ENCODE measurements at places on chromosomes 11 and 22.
A peak's percentile ranks its signal among the peaks of the same experiment; 100 is the strongest.

DNA sequence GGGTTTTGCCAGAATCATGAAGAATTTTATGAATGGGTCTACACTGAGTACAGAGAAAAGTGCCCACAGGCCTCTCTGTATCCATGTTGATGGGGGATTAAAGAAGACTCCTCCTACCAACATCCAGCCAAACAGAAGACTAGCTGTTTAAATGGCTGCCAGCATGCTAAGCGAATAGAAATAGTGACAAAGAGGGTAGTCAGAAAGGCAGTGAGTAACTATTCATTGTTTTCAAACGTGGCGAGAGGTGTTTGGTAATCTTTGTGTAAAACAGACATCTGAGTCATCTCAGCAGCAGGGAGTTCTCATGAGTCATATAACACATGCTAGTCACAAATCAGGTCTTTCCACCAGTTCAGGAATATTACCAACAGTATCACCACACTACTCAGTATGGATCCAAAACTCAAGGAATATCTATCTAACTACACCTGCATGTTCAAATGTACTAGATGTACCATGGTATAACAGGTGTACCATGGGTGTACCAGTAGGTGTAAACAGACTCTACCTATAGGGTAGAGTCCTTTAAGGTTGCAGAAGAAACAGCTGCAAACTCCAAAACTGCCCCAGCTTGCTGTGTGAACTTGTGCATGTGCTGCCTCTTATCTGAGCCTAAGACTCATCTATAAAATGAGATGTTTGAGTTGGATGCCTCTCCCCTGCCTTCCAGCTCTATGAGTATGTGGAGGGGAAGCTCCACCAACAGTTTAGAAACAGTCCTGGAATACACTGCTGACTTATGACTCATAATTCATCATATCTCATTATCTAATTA lies 82.0 kb downstream of the SLC1A2 start:
- DNase-seq, result no peak

DNA sequence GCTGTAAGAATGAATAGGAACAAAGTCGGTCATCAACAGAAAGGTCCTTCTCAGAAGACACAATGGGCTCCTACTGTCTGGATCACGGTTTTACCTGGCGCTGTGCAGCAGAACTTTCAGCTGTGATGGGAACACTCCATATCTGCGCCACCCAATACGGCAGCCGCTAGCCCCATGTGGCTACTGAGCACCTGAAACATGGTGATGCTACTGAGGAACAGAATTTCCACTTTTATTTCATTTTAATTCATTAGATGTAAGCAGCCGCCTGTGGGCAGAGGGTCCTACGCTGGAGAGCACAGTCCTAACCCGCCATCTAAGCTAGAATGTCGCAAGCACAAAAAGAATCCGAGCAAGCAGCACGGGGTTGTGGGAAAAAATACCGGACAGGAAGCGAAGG lies 2.7 kb downstream of the SULT4A1 start:
- DNase-seq, result no peak

GRCh38 chr11:10333490-10333889 lies 28.6 kb downstream of the ADM start:
- DNase-seq, result no peak

GRCh38 chr11:94766713-94767206 lies 1.4 kb upstream of the AMOTL1 start:
- no peak for DNase-seq

GRCh38 chr11:86015699-86016098 lies 53.2 kb downstream of the PICALM start:
- DNase-seq, result no peak

DNA sequence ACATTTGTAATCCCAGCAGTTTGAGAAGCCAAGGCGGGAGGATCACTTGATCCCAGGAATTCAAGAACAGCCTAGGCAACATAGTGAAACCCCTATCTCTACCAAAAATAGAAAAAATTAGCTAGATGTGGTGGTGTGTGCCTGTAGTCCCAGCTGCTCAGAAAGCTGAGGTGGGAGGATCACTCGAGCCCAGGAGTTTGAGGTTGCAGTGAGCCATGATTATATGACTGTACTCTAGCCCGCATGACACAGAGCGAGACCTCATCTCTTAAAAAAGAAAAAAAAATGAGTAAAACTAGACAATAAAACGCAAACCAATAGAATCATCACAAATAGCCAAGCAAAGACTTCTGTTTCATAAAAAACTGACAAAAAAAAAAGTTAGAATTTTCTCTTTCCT lies 21.8 kb downstream of the NUCB2 start:
- no peak for DNase-seq

DNA sequence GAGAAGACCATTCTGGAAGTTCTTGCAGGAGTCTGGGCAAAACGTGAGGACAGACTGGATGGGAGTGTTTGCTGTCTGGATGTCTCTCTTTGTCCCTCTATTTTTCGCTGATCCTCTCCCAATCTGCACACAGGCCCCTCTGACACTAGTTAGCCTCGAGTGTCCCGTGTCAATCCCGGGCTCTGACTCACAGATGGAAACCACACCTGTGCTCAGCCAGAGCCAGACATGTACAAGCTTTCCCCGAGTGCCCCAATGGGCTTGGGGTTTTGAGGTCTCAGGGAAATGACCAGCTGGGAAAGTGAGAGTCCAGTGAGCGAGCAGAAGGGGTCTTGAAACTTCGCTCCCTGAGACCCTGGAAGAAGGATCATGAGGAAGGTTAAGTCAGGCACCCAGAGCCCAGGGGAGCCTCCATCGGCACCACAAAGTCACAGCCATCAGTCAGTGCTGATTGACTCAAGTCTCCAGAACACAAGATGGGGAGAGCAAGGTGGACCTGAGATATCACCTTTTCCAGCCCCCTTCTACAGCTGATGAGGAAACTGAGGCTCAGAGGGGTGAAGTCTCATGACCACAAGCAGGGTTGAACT lies 13.9 kb downstream of the APOL2 start:
- no peak for DNase-seq

DNA sequence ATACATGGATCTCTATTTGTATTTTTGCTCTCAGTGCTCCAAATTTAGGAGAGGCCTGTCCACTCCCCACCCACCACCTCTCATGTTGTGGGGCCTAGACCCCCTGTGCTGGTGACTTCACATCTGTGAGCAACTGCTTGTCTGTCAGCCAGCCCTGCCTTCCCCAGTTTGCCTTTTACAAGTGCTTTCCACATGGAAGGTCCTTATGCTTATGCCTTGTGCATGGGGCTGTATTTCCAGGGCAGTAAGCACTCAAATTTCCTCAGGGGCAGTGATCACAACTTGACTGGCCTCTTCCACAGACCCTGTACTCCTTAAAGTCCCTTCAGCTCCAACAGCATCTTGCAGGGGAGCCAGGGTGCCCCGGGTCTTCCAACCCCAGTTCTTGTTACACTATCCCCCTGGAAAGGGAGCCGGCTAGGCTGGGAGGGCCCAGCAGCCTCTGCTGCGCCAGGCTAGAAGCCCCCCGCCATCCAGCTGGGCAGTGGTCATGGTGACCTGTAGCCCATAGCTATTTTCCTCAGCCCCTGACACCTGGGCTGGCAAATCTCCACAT lies 29.9 kb downstream of the GDPD5 start:
- no peak for DNase-seq

GRCh38 chr11:22828373-22828772 lies 1.2 kb downstream of the SVIP start:
- DNase-seq, result no peak

DNA sequence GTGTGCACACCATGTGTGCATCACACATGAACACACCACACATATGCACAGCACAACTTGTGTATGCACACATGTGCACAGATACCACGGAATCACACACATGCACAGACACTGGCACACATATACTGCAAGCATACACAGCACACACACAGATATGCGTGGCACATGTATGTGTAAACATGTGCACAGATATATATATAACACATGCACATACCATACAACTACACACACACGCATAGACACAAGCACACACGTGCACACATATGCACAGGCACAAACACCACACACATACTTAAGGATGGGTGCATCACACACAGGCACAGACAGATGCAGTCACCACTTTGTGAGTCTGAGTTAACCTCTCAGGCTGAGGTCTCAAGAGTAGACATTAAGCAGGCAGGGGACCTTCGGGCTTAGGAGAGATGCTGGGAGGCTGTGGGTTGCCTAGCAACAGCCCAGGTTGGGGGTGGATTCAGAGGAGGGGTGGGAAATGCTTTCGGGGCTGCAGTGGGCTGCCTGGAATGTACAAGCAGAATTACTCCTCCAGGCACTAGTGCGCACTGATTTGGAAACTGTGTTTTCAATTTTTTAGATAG lies 82.9 kb downstream of the MYO18B start:
- no peak for DNase-seq

- no peak for DNase-seq
These were observed 20.3 kb upstream of the WNT11 start for GRCh38 chr11:76226626-76227025.

DNA sequence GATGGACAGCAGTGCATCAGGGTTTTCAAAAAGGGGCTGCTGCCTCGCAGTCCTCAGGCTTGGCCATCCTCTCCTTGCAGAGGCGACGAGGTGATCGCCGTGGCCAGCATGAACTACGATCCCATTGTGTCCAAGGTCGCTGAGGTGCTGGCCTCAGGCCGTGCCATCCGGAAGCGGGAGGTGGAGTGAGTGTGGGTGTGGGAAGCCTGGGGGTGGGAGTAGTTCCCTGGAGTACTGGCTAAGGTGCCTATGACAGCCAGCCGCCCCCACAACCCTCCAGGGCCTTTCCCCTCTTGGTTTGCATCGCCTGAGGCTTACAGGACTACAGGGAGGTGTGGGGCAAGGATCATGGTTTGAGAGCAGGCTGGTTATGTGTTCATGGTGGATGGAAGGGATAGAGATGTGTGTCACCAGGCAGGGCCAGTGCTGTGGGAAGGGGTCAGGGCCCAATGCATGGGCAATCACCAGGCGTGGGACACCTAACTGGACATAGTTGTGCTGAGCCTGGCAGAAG lies 2.1 kb upstream of the LZTR1 start:
- no peak for DNase-seq

DNA sequence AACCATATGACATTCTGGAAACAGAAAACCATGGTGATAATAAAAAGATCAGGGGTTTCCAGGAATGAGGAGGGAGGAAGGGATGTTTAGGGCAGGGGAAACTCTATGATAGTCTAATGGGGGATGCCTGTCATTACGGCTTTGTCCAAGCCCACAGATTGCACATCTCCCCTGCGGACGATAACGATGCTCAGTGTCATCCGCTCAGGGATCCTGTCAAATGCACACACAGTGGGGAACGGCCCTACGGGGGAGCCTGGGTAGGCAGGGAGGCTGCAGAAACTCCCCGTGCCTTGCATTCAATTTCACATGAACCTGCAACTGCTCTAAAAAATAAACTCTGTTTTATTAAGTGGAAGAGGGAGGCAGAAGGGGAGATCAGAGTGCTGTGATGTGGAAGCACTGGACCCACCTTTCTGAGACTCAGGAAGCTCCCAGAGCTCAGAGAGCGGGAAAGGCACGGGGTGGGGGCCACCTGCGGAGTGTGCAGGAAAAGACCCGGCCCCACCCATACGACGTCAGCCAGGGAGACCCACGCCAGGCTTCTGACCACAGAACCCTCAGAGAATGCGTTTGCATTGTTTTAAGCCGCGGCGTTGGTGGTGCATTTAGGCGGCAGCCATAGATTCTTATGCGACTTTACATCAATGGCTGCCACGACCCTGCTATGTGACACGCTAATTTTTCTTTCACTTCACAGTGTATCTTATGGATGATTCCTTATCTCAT lies 543.5 kb downstream of the BRD1 start:
- no peak for DNase-seq

- DNase-seq, result no peak
These were observed 81.6 kb upstream of the CCDC90B start for GRCh38 chr11:83367745-83368144.

GRCh38 chr11:48074425-48075181 lies 94.2 kb downstream of the PTPRJ start:
- no peak for DNase-seq

GRCh38 chr11:43573873-43574272 lies 106.7 kb upstream of the HSD17B12 start:
- no peak for DNase-seq

DNA sequence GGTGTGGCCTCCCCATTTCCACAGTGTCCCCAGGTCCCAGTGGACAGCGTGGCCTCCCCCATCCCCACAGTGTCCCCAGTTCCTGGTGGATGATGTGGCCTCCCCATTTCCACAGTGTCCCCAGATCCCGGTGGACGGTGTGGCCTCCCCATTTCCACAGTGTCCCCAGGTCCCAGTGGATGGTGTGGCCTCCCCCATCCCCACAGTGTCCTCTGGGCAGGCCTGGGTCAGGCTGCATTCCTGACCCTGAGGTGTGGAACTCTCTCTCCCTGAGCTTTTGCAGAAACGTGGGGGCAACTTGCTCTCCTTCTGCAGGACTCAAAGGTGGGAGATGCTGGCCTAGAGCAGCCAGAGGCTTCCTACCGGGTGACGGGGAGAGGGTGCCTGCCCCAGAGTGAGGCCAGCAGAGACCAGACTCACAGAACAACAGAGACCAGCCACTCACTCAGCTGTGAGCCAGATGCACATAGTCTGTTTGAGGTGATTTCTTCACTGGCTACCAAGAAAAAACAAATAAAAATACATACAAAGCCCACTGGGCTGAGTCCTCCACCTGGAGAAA lies 85.8 kb upstream of the FGF3 start:
- no peak for DNase-seq

DNA sequence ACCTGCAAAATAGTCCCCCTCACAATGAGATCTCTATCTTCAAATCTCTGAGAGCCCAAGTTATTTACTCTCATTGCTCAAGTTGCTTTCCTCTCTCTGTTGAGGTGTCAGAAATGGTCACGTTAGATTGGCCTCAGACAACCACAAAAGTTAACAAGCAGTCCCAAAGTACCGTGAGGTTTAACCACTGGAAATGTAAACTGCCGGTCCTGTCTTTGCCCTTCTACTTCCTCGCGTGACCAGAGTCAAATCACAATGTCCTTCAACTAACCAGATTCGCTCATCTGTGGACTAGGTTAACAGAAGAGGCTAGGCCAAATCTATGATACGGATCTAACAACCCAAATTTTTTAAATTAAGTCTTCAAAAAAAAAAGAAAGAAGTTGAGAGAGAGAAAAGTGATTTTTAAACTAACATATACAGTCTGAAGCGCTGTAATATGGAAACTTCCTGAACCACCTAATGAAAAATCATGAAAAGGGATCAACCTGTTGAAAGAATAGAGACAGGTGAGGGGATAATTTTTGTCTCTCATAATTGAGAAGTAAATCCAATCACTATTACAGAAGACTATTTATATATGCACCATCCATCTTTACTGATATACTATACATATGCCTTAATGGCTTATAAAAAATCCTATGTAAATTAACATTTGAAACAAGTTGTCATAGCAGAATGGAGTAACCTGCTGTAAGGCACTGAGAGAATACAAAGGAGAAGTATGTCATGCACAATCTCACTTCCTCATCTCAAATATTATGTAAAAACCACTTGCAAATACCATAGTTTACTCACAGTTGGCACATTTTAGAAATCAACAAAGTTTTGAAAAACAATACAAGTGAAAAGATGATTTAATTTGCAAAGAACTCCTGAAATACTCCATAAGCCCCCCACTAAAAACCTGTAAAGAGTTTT lies 3.3 kb upstream of the JAML start:
- DNase-seq, result no peak

GRCh38 chr11:130599073-130599654 lies 150.7 kb downstream of the ADAMTS15 start:
- peak; percentile 78 for DNase-seq

- DNase-seq, result no peak
These were observed 51.2 kb downstream of the KCNJ4 start for GRCh38 chr22:38403812-38404211.

Measured in left ventricle myocardium inferior (tissue), 1 donor.